Activated effector memory CD4-positive, alpha-beta T cell treated with anti-CD3 and anti-CD28 coated beads, Interleukin-2, amount 50 U/mL, for 16 hours (primary cell): ENCODE measurements at places on chromosomes 11 and 22.

DNA sequence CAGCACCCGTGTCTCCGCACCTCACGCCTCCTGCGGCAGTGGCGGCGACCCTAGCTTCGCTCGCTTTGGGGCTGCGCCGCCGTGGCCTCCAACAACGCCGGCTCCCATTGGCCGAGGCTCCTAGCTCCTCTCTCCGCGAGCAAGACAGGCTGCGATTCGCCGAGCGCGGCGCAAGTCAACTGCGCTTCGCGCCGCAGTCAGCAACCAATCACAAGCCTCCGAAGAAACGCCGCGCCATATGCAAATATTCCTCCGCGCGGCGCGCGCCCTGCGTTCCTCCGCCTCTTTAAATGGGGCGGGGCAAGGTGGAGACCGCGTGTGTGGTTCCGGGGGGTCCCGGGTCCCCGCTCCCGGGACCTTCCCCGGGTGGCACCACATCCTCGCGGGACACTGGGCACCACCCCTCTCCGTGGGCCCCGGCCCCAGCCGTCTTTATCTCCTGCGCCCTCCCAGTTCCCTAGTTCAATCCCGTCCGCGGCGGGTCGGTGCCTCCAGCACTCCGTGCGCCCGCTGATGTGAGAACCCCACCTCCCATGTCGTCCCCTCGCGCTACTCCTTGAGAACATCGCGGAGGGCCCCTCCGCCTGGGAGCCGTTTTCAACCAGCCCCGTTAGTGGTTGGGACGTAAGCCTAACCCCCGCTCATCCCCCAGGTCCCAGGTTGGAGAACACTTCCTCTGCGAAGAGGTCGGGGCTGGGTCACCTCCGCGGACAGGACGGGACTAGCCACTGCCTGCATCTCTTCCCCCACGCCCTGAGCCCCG is at the start of gene NAP1L4:
TSS of gene NAP1L4 (minus strand) at position 96 of the 763 bp plus-strand sequence. CDS start 13,109 bp downstream, outside the sequence.
- DNase-seq, result peak; percentile 99

DNA sequence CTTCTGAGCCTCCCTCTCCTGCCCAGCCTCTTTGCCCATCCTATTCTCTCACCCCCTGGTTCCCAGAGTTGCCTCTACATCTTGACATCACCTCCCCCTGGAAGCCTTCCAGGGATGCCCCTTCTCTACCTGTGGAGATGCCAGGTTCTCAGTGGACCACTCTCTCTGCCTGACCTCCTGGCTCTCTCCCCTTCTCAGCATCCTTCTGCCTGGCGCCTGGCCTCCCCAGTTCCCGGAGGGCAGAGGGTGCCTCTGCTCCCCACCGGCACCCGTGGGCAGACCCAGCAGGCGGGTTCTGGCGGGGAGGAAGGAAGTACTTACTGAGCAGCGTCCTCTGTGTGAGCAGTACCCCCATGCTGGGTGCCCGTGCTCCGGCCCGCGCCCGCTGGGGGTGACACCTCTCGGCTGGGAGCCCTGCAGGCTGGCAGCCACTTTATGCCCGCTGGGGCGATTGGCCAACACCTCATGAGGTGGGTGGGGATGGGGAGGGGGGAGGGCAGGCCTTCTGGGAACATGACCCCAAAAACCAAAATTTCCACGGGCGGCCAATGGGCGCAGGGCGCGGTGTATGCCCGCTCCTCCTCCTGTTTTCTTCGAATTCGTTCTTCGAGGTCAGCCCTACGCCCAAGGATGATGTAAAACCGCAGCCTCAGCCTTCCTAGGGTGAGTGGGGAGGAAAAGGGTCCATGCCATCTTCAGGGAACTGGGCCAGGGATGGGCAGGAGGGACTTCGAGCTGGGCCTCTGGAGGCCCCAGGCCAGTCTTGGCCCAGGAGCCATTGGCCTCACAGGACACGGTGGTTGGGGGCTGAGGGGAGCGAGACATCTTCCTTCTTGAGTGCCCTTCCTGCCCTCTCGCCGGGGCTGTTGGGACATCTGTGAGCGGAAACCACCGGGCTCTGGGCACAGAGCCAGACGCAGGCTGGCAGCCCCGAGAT is at the start of gene OSM:
TSS of gene OSM (minus strand) at position 407 of the 937 bp plus-strand sequence. CDS start at position 355, 52 bp downstream.
- DNase-seq, result peak; percentile 86

- DNase-seq, result no peak
Observed at GRCh38 chr22:29872989-29873388, 10.0 kb upstream of the MTMR3 start.

GRCh38 chr11:86790195-86790725 is 10.1 kb upstream of the PRSS23 start:
- DNase-seq, result no peak
